ENCODE measurements at places on chromosomes 6 and 20.

DNA sequence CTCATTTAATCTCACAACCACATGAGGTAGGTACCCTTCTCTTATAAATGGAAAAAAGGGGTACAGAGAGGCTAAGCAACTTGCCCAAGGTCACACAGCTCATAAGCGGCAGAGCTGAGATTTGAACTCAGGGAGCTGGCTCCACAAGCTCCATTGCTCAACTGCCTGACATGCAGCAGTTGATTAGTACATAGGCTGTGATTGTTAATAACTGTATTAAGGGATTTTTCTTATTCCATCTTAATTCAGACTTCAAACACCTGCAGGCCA lies 6.6 kb downstream of the CCN5 start:
- no peak for DNase-seq

DNA sequence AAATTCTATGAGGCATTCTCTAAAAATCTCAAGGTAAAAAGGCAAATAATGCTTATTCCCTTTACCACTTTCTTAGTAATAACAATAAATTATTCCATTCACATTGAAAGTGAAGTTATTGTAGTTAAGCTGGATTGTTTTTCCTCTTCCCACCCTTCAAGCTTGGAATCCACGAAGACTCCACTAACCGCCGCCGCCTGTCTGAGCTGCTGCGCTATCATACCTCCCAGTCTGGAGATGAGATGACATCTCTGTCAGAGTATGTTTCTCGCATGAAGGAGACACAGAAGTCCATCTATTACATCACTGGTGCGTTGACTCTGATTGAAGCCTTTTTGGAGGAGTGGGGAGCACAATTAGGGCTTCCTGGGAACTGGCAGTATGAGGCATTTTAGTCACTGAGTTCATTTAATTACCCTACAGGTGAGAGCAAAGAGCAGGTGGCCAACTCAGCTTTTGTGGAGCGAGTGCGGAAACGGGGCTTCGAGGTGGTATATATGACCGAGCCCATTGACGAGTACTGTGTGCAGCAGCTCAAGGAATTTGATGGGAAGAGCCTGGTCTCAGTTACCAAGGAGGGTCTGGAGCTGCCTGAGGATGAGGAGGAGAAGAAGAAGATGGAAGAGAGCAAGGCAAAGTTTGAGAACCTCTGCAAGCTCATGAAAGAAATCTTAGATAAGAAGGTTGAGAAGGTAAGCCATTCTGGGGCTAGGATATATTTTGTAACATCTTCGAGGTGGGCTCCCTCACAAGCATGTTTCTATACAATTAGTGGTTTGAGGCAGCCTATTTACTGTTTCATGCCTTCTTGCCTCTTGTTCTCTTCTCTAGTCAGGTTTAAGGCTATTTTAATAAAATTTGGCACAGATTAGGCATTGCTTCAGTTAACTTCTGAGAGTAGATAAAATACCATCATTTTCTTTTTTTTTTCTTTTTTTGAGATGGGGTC lies 4.9 kb downstream of the HSP90AB1 start:
- DNase-seq: no peak

GRCh38 chr6:31462026-31462963 lies 35.6 kb upstream of the MICB start:
- no peak for DNase-seq

GRCh38 chr6:111927321-111927720 lies 54.1 kb upstream of the FYN start:
- no peak for DNase-seq

- DNase-seq: peak; percentile 6
These were observed 416 bp downstream of the RSPH4A start for GRCh38 chr6:116616737-116617053.

- DNase-seq: no peak
These were observed 736.6 kb downstream of the KIF16B start for GRCh38 chr20:15836634-15837033.

- no peak for DNase-seq
These were observed 115.7 kb downstream of the UNC5CL start for GRCh38 chr6:40923326-40923725.

Measured in stimulated activated CD4-positive, alpha-beta T cell treated with anti-CD3 and anti-CD28 coated beads, Interleukin-12 subunit alpha, Interleukin-12 subunit beta, amount 100 ng/mL, for 24 hours (primary cell).